ENCODE measurements at places on chromosomes 2 and 18.

- no peak for DNase-seq
These were observed 35.7 kb downstream of the ODC1 start for GRCh38 chr2:10412380-10412779.

GRCh38 chr2:146604521-146604920, 1240.3 kb upstream of the ACVR2A start:
- no peak for DNase-seq

- DNase-seq = no peak
These were observed 55.9 kb upstream of the ZNF385B start for GRCh38 chr2:179917272-179917671.

- DNase-seq = no peak
These were observed 5.2 kb downstream of the SKOR2 start for GRCh38 chr18:47246027-47246971.

- no peak for DNase-seq
These were observed 314 bp upstream of the SSB start for GRCh38 chr2:169798397-169798717.

DNA sequence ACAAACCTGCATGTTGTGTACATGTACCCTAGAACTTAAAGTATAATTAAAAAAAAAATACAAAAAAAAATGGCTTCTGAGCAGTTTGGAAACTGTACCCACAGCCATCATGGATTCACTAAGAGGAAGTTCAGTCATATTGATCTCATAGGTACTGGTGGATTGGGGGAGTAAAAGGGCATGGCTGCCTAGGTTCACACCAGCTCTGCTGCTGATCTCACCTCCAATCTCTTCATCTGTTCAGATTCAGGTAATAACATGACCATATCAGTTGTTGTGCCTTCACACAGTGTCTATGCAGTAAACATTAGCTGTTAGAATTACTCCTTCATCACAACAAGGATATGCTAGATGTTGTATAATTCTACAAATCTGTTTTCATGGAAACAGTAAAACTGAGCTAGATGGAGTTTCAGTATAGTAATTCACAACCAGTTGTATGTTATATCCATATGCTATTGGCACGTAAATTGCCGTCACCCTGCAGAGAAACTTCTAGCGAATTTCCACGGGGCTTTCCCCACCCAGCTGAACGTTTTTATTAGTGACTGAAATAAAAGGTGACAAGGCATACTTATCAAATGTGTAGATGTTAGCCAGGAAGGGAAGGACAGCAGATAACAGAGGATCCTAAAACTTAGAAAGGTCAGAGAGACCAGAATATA, 59.3 kb upstream of the ITM2C start:
- DNase-seq = no peak

- no peak for DNase-seq
These were observed 51.1 kb downstream of the PAPOLG start for GRCh38 chr2:60806988-60807681.

GRCh38 chr2:19614066-19614465, 255.6 kb upstream of the OSR1 start:
- DNase-seq = no peak

DNA sequence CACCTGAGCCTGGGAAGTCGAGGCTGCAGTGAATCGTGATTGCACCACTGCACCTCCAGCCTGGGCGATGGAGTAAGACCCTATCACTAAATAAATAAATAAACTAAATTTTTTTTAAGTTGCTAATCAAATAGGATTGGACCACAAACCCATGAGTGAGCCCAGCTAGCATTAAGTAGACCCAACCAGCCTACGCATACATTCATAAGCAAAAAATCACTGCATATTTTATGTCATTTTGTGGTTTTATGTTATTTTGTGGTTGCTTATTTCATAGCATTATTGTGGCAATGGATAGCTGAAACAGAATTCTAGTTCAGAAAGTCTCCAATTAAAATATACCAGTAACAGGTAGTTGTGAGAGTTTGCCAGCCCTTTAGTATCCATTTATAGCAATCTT, 29.1 kb upstream of the ZC3H15 start:
- no peak for DNase-seq

DNA sequence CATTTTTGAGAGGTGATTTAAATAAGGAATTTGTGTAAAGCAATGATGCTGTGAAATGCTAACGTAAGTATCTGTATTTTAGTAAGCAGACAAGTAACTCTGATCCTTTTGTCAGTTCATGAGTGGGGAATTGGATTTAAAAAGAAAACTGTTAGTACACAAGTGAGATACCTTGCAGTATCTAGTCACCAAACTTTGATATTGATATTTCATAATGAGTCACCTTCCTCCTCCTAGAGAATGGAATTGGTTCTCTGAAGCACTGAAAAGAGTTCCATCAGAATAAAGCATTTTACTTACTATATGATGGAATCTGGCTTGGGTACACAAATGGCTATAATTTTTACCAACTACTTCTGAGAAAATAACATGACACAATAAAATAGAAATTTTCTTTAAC, 232.2 kb downstream of the ZNF804A start:
- no peak for DNase-seq

DNA sequence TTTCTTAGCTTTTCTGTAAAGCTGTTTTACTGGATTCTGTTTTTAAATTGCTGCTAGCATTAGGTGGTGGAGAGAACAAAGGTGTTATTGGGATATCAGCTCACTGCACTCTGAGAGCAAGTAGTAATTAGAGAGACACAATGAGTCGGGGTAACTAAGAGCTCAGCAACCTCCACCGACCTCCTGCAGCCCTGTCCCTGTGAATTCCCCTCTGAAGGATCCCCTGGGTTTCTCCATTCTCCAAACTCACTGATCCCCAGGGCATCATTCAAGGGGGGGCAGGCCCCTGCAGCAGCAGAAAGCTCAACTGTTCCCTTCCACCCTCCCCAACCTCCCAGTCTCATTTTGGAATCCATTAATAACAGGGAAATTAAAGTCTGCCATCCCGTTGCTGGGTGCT, 73.0 kb downstream of the MTCL1 start:
- DNase-seq = no peak

GRCh38 chr2:69765096-69765380, 23.1 kb downstream of the ANXA4 start:
- no peak for DNase-seq

DNA sequence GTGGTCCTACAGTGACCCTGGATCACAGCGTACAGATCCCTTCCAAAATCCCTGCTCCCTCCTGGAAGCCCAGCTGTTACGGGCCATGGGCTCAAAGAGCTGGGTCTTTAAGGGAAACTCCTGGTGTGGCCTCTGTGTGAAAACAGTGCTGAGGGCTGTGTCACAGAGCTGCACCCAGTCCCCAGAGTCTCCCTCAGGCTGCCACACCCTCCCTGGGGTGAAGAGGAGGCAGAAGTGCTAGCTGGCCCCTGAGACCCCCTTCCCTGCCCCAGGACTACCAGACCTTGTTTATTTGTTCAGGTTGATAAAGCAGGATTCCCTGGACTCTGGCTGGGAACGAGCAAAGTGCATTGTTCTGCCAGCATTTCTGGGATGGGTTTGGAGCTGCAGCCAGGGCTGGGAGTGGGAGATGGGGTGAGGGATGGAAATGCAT, 7.7 kb downstream of the ATOH8 start:
- DNase-seq = no peak

GRCh38 chr2:97654791-97655190, 8.9 kb downstream of the COX5B start:
- DNase-seq = no peak

- DNase-seq = no peak
These were observed 53.5 kb downstream of the SLC4A1AP start for GRCh38 chr2:27717070-27717795.

Data from NCI-H2029 treated with DMSO at 0.1 percent for 48 hours (cell line).